ENCODE measurements at places on chromosomes 2 and 18.
A peak's percentile ranks its signal among the peaks of the same experiment; 100 is the strongest.

DNA sequence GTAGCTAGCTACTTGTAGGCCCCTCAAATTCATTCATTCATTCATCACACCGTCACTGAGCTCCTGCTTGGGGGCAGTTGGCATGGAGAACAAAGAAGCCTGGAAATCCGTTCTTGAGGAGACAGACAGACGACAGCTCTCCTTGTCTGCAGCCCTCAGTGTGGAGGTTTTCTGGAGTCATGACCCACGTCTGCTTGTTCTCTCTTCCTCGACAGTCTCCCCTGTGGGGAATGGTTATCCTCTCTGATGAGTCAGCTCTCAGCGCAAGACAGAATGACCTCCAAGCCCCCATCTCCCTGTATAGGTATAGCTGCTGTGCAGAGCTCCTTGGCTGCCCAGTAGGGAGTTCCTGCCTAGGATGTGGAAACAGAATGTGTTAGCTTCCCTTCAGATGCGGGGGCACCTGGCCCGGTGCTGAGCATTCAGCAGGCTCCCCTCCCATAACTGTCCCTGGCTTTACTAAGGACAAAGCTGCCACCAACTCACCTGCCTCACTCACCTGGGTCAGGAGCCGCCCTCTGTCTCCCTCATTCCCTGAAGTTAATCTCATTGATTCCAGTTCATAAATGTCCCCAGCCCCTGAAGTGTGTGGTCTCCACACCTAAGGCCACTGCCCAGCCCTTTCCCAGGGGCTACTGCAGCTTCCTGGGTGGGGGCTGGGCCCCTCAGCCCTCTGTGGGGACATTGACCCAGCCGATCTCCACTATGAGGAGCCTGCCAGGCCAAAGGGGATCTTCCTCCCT lies 124.7 kb downstream of the ACKR3 start:
- DNase-seq = no peak

DNA sequence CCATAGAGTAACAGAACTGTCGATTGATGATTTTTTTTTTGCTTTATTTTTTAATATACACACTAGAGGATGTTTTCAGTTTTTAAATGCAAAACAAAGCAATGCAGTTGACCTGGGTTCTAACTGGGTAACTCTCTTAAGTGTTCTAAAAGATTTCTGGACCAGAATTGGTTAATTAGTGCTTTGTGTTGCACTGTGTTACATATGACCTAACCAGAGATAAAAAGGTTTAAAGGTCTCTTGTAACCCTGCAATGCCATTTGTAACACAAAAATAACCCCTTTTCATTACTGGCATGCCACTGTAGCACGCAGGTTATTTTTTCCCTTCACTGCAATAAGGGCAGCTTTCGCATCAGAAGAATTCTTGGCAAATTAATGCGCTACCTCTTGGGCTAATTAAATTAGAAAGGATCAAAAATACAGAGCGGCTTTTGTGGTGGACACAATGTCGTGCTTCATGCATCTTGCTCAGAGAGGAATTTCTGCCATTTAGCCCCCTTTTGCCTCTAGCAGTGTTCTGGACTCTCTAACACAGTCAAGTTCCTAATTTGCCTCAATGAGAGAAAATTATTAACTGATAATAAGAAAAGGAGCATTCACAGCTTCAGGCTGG lies 250.8 kb upstream of the ZEB2 start:
- no peak for DNase-seq

- DNase-seq = peak; percentile 94
These were observed 266.5 kb downstream of the TCF4 start for GRCh38 chr18:55321265-55322177.

GRCh38 chr2:55871637-55872036 lies 51.9 kb downstream of the EFEMP1 start:
- no peak for DNase-seq

- no peak for DNase-seq
These were observed 229.3 kb upstream of the AGAP1 start for GRCh38 chr2:235264512-235264911.

GRCh38 chr2:80887841-80888378 lies 583.4 kb upstream of the LRRTM1 start:
- DNase-seq = no peak
